ENCODE measurements at places on chromosomes 6 and 20.

DNA sequence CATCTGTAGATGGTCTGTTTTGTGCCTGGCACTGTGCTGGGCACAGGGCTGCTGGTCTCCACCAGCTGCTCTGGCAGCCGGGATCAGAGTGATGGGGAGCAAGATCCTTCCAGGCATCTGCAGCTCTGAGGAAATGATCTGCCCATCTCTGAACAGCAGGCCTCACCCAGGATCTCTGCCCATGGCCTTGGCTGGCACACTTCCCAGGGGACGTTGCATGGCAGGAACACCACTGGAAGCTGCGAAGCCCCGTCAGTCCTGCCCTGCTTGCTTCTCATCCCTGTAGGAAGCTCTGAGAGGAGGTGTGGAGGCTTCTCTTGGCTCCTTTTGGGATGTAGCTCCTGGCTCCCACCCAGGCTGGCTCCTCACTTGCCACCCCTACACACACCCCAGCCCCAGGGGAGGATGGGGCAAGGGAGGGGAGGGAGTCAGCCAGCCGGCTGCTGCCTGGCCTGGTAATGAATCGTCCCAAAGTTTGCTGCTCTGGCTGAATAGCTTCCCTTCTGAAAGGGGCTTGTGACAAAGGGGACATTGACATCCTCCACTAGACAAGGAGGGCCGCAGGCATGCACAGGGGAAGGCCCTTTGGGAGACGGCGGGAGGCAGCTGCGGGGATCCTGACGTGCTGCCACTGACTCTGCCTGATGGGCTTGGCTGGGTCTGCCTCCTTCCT is 108.9 kb downstream of the VEGFA start:
- no peaks in the 10 kb centered on the region for H3K36me3 ChIP-seq
- peak; percentile 80 for DNase-seq
- no peaks in the 10 kb centered on the region for H3K4me1 ChIP-seq
- no peaks in the 10 kb centered on the region for H3K27me3 ChIP-seq

DNA sequence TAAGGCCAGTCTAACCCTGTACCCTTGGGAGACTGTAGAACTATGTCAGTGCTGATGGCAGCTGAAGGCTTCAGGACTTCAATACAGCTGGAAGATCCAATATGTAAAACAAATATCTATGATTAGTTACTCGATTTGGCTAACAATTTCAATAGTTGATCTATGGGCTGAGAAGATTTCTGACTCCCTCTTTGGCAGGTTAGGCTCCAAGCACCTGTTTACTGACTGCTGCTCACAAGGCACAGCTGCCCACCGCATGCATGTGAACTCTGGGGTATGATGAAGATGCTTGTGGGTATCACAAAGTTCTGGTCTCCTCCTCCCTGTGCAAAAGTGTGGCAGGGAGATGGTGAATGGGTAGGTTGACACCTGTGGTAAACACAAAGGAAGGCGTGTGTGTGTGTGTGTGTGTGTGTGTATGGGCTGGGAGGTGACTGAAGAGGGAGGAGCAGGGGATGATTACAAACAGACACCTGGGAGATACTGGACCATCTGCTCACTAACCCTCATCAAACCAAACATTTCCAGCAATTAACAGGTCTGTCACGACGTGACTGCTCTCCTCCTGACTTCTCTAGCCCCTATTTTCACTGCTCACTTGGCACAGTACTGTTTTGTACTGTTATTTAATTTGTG is 18.1 kb downstream of the ELMO2 start:
- H3K4me1 ChIP-seq = no peaks in the 10 kb centered on the region
- no peak for DNase-seq
- no peaks in the 10 kb centered on the region for H3K27me3 ChIP-seq
- H3K4me3 ChIP-seq = no peak overlapping the region
- no peak overlapping the region for H3K27ac ChIP-seq
- H3K36me3 ChIP-seq = peaks cover 24% of the 10 kb centered on the region

DNA sequence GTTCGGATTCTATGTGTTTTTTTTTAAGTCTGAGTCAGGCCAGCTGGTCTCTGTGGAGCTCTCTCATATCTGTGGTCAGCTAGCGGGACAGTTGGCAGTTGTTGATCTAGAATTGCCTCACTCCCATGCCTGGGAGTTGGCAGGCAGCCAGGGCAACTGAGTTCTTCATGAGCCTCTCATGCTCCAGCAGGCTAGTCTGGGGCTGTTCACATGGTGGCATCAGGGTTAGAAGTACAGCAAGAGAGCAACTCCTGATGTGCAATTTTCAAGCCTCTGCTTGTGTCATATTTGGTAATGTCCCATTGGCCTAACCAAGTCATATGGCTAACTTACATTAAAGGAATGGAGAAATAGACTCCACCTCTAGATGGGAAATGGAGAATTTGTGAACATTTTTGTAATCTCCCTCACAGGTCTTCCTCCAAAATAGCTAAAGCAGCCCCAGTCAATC is 6.7 kb upstream of the IFT52 start:
- DNase-seq = peak; percentile 92
- no peaks in the 10 kb centered on the region for H3K27me3 ChIP-seq
- no peaks in the 10 kb centered on the region for H3K36me3 ChIP-seq
- H3K4me1 ChIP-seq = no peaks in the 10 kb centered on the region
- no peak overlapping the region for H3K4me3 ChIP-seq

GRCh38 chr20:3712279-3712873 is at the start of gene SIGLEC1:
Gene SIGLEC1 (minus strand): TSS chr20:3712600. CDS start chr20:3707128, 5,472 bp downstream.
- no peaks in the 10 kb centered on the region for H3K4me1 ChIP-seq
- no peaks in the 10 kb centered on the region for H3K27me3 ChIP-seq
- DNase-seq = peak; percentile 92
- H3K27ac ChIP-seq = no peak within 1 kb of the TSS

- no peaks in the 10 kb centered on the region for H3K27me3 ChIP-seq
- no peaks in the 10 kb centered on the region for H3K36me3 ChIP-seq
- H3K4me3 ChIP-seq = no peak overlapping the region
- no peak overlapping the region for H3K27ac ChIP-seq
- no peak for DNase-seq
Observed at GRCh38 chr6:14533446-14533845, 415.9 kb downstream of the CD83 start.

DNA sequence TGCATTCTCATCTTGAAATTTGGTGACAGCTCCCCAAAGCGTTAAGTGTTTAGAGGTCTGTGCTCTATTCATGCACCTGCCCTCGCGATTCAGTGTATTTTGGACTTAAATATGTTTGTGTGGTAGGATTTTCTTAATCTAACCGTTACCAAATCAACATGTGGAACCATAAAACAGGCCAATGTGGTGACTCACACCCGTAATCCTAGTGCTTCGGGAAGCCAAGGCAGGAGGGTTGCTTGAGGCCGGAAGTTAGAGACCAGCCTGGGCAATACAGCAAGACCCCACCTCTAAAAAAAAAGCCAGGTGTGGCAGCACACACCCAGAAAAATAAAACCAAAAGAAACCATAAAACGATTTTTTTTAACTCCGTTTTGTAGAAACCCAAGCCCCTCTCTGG is 31.5 kb downstream of the PYGB start:
- no peak overlapping the region for H3K4me3 ChIP-seq
- H3K27ac ChIP-seq = no peak overlapping the region
- DNase-seq = no peak
- H3K27me3 ChIP-seq = no peaks in the 10 kb centered on the region
- no peaks in the 10 kb centered on the region for H3K4me1 ChIP-seq

- no peak overlapping the region for H3K4me3 ChIP-seq
- peak; percentile 90 for DNase-seq
- H3K27me3 ChIP-seq = no peaks in the 10 kb centered on the region
- H3K27ac ChIP-seq = no peak overlapping the region
- no peaks in the 10 kb centered on the region for H3K36me3 ChIP-seq
- H3K4me1 ChIP-seq = peaks cover 2% of the 10 kb centered on the region
Observed at GRCh38 chr6:129683601-129684322, 26.2 kb downstream of the ARHGAP18 start.

- H3K4me1 ChIP-seq = no peaks in the 10 kb centered on the region
- peak; percentile 68 for DNase-seq
- H3K4me3 ChIP-seq = no peak overlapping the region
- H3K27me3 ChIP-seq = no peaks in the 10 kb centered on the region
Observed at GRCh38 chr20:48933017-48933766, 11.7 kb downstream of the ARFGEF2 start.

DNA sequence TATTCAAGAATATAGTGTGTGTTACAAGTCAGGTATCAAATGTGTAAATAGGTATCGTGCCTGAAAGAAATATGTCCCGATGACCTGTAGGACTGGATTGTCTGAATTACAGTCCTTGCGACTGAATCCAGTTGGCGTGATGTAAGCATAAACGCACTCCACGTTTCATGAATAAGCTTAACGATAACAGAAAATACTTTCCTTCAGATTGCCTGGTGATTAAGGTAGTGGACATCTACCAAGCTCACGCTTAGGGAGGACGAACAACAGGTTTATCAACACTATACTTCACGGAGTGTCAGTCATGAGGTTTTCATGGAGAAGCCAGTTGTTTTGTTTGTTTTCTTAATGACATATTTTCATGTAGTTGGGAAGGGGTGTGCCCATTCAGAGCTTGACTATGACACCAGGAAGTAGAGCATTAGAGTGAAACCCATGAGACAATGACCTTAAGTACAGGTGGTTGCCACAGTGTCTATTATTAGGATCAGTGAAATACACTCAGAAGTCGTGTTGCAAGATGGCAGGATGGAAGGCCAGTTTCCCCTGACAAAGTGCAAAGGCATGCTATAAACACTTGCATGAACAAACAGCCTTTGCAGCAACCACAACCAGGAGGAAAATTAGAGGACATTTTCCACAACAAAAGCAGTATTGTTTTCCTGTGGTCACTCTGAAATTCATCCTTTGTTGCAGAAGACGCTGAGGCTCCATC is 305.8 kb upstream of the PRDM1 start:
- H3K27ac ChIP-seq = no peak overlapping the region
- no peaks in the 10 kb centered on the region for H3K27me3 ChIP-seq
- no peak overlapping the region for H3K4me3 ChIP-seq
- no peaks in the 10 kb centered on the region for H3K4me1 ChIP-seq

DNA sequence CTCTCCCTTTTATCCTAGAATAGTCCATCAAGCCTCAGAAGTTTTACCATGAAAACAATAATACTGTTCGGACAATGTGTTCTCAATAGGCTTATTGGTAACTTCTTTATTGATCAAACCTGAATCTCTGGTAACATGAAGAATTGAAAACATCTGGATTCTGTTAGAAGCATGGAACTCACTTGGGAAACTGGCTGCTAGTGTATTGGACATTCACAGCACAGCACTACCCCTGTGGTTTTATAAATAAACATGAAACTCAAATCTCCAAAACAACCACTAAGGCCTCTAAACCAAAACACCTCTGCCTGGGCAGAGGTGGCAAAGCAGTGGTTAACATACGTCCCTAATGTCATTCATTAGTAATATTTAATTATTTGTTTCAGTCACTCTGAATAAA is 157.6 kb upstream of the KCNQ5 start:
- H3K4me1 ChIP-seq = peaks cover 2% of the 10 kb centered on the region
- H3K27me3 ChIP-seq = no peaks in the 10 kb centered on the region
- no peak overlapping the region for H3K27ac ChIP-seq
- H3K36me3 ChIP-seq = no peaks in the 10 kb centered on the region
- DNase-seq = no peak

- no peaks in the 10 kb centered on the region for H3K4me1 ChIP-seq
- DNase-seq = peak; percentile 81
- no peaks in the 10 kb centered on the region for H3K36me3 ChIP-seq
- no peak overlapping the region for H3K4me3 ChIP-seq
- H3K27me3 ChIP-seq = no peaks in the 10 kb centered on the region
- no peak overlapping the region for H3K27ac ChIP-seq
Observed at GRCh38 chr6:137724495-137725211, 142.4 kb upstream of the TNFAIP3 start.

- H3K4me3 ChIP-seq = no peak overlapping the region
- no peak for DNase-seq
- no peaks in the 10 kb centered on the region for H3K27me3 ChIP-seq
- H3K4me1 ChIP-seq = no peaks in the 10 kb centered on the region
Observed at GRCh38 chr20:47088335-47088734, 193.7 kb downstream of the EYA2 start.

- no peaks in the 10 kb centered on the region for H3K27me3 ChIP-seq
- no peaks in the 10 kb centered on the region for H3K36me3 ChIP-seq
- H3K4me1 ChIP-seq = peaks cover 1% of the 10 kb centered on the region
- no peak overlapping the region for H3K4me3 ChIP-seq
- no peak for DNase-seq
- no peak overlapping the region for H3K27ac ChIP-seq
Observed at GRCh38 chr20:16533502-16533901, 39.7 kb downstream of the KIF16B start.

DNA sequence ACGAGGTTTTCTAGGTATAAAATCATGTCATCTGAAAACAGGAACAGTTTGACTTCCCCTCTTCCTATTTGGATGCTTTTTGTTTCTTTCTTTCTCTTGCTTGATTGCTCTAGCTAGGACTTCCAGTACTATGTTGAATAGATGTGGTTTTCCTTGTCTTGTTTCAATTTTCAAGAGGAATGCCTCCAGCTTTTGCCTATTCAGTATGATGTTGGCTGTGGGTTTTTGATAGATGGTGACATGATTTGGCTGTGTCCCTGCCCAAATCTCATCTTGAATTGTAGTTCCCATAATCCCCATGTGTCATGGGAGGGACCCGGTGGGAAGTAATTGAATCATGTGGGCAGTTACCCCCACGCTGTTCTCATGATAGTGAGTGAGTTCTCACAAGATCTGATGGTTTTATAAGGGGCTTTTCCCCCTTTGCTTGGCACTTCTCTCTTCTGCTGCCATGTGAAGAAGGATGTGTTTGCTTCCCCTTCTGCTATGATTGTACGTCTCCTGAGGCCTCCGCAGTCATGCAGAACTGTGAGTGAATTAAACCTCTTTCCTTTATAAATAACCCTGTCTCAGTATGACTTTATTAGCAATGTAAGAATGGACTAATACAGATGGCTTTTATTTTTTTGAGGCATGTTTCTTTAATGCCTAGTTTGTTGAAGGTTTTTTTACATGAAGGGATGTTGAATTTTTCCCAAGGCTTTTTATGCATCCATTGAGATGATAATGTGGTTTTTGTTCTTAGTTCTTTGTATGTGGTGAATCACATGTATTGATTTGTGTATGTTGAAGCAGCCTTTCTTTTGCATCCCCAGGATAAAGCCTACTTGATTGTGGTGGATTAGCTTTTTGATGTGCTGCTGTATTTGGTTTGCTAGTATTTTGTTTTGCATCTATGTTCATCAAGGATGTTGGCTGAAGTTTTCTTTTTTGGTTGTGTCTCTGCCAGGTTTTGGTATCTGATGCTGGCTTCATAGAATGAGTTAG is 239.1 kb downstream of the THBS2 start:
- DNase-seq = no peak
- H3K4me3 ChIP-seq = no peak overlapping the region
- no peaks in the 10 kb centered on the region for H3K36me3 ChIP-seq

DNA sequence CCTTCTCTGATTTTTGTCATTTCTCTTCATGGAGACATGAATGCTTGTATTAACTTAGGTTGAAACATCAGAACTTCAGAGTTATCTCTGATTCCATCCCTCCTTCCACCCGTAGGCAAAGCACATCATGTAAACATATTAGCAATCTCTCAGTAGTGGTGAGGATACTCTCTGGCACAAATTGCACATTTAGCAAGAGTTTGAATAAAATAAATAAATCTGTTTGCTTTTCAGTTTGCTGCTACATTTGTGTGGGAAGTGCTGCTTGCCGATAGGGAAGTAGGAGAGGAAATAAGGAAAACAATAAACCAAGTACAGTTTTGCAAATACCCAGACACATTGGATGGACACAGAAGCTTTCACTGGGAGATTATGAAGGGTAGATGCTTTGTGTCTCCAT is 359.0 kb downstream of the BCKDHB start:
- DNase-seq = no peak
- H3K4me3 ChIP-seq = no peak overlapping the region
- H3K27ac ChIP-seq = no peak overlapping the region
- no peaks in the 10 kb centered on the region for H3K36me3 ChIP-seq
- H3K4me1 ChIP-seq = no peaks in the 10 kb centered on the region

Measured in aorta (tissue), 5 donors.